IPS-NIHi11 (cell line): ENCODE measurements at places on chromosomes 1 and 21.

DNA sequence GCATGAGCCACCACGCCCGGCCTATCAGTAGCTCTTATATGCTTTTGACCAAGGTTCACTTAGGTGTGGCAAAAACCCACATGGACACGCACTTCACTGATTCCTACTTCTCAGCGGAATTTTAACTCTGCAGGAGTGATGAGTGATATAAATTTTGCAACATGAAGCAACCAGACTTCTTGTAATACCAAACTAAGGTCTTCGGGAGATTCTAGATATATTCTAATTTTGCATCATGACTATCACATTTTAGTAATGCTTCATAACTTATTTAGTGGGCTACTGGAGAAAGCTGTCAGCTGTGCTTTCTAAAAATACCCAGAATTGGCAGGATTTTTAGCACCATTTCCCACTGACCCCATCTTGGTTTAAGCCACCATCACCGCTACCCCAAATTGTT is 27.8 kb downstream of the RHCE start:
- DNase-seq, result no peak

DNA sequence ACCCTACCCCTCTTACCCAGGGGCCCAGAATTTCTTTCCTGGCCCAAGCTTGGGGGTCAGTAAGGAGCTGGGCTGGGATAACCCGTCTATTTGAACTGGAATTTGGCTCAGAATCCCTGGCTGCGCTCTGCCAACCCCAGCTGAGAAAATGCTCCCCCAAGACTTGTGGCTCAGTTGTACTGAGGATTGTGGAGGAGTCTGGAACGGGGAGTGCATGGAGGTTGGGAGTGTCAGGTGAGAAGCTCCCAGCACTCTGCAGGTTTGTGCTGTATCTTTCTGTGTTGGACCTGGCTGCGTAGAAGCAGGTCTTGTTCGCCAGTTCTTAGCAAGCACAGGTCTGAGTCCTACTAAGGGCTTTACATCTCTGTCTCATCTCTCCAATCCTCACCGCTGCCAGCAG is 1.6 kb downstream of the TCEA3 start:
- no peak for DNase-seq

DNA sequence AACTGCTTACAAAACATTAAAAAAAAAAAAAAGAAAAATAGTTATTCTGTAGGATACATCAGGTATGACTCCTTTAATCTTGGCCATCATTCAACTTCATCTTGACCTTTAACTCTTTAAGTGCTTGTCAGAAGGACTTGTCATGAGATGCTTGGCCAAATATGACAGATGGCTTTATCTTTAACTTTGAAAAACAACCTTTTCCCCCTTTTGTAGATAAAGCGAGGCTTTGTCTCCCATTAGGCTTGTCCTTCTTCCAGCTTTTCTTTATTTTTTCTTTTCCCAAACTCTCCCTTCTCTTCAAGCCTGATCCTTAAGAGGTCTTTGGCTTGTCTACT is 2.3 kb downstream of the SRSF10 start:
- no peak for DNase-seq

DNA sequence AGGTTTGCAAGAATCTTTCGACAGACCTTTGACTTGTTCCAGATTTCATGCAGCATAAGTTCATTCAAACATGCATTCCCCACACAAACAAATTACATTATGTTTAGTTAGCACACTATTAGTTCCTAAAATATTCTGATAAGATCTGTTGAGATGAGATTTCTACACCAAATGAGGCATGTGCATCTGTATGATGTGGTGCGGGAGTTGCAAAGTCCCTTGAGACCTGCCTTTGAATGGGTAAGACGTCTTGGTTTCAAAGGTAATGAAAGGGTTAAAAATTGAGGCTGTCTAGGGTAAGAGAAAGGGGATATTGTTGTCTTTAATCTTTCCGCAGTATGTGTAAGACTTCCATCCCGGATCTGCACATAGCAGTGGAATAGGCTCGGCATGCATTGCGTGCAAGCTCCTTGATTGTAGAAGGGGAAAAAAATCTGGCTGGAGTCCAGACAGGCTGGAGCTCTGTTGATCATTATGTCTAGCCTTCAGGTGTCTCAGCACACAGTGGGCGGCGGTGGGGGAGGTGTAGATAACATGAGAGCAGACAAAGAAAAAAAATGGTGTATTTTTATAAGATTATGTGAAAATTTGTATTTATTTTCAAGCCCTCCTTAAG is 296.6 kb downstream of the PTPRC start:
- DNase-seq, result peak; percentile 49

DNA sequence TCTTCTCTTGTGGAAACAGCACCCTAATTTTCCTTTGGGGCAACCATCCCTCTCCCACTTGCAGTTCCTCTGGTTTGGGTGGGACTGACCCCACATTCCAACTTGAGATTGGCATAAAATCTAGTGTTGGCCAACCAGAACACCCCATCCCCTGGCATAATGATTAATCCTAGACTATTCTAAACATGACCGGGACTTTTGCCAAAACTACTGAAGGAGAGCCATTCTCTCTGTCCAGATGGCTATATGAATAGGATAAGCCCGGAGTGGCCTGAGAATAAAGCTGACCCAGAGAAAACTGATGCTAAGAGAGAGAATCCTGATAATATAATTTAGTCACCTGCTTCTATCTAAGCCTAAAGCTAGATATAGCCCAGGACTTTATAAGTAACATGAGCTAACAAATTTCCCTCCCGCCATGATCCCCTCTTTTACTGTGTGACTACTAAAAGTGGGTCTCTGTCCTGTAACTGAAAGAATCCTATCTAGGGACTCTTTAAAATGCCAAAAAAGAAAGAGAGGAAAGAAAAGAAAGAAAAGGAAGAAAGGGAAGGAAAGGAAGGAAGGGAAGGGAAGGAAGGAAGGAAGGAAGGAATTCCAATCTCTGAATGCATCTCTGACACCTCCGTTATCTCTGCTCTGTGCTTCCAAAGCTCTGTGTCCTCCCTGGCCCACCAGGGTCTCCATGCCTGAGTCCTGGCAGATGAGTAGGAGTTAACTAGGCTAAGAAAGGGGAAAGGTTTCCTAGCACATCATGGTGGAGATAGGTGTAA is 28.0 kb upstream of the NRDC start:
- DNase-seq, result no peak

GRCh38 chr21:26120828-26121227 is 49.7 kb downstream of the APP start:
- no peak for DNase-seq

DNA sequence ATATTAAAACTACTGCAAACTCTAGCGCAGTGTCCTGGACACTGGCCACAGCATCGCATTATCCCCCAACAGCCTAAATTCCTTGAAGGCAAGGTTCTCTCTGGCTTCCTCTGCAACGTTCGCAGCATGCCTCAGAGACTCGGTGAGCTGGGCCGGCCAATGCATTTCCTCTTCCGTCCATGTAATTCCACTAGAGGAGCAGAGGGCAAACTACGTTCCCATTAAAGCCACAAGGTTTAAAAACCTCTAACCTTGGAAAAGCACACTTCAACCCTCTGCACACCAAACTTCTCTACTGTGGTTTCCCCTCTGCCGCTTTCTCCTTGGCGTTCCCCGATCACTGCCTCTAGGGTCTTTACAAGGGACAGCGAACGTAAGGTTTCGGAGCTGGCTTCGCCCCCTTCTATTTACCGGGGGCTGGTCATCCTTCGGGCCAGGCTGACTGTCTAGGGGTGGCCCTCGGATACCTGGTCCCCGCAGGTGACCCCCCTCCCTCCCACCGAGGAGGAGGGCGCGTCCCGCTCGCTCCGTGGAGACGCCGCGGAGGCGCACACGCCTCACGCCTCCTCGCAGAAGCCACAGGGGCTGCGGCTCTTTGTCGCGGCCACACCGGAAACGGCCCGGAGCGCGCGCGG is 456 bp upstream of the SMYD2 start:
- peak; percentile 44 for DNase-seq

- DNase-seq, result no peak
Observed at GRCh38 chr1:31784356-31785019, 20.3 kb upstream of the ADGRB2 start.

GRCh38 chr1:99852648-99853047 is 2.5 kb downstream of the AGL start:
- DNase-seq, result no peak

GRCh38 chr1:22236166-22236565 is 93.3 kb upstream of the WNT4 start:
- no peak for DNase-seq

DNA sequence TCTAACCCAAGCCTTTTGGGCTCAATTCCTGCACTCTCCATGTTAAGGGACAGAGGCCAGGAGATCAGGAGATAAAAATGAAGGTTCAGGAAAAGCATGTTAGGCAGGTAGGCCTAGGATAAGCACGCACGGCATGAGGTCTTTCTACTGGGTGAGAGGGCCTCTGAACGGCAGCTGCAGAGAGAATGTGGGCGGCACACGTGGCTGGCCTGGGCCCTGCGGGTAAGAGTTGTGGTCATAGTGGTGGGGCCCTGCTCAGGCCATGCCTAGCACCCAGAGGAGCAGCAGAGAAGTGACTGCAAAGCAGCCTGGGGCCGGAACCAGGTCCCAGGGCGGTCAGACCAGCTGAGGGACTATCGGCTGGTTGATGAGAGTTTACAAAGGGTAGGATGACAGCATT is 7.5 kb upstream of the FOXO6 start:
- no peak for DNase-seq

DNA sequence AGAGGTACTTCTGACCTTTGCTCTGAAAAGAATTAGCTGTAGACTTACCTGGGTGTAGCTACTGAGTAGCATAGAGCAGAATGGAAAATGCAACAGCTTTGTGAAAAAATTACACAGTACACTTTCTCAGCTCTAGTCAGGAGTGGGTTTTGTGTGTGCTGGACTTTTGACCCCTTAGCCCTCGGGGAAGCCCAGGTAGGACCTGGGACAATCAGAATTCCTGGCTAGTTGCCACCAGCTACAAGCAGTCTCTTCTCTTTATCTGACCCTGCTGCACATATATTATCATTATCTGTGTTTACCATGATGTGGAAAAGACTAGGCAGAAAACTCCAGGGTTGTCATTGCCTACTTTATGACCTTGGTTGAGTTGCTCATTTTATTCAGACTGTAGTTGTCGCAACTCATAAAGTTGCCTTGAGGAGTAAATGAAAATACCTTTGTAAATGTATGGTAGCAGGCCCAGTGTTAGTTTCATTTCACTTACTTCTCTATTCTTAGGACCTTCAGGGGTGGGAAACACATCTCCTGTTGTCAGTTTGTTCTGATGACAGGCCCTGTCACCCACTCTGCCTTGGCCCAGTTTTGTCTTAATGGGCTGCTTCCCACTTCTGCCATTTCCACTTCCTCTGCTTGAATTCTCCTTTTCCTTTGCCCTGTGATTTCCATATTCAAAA is 5.4 kb downstream of the NEK7 start:
- DNase-seq, result no peak

GRCh38 chr1:7093297-7093696 is 308.0 kb downstream of the CAMTA1 start:
- no peak for DNase-seq

DNA sequence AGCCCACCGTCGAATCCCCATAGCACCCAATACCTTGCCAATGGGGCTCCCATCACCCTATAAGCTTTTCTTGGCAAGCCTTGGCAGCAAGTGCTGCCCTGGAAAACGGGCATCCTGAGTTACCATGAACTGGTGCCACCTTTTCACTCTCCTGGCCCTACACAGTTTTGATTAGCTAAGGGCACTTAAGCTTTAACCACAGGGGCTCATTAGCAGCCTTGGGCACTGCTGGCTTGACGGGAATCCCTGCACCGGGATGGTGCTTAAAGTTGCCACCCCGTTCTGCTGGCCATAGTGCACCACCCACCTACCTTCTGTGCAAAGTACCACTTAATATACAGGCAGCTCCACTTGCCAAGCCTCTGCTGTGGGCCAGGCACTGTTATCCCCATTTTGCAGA is 13.7 kb downstream of the PARS2 start:
- DNase-seq, result no peak

GRCh38 chr1:10082785-10083479 is 50.2 kb downstream of the UBE4B start:
- DNase-seq, result no peak

- no peak for DNase-seq
Observed at GRCh38 chr21:46552865-46553379, 52.0 kb downstream of the S100B start.

GRCh38 chr1:234607109-234608024 is 2.6 kb downstream of the IRF2BP2 start:
- no peak for DNase-seq

DNA sequence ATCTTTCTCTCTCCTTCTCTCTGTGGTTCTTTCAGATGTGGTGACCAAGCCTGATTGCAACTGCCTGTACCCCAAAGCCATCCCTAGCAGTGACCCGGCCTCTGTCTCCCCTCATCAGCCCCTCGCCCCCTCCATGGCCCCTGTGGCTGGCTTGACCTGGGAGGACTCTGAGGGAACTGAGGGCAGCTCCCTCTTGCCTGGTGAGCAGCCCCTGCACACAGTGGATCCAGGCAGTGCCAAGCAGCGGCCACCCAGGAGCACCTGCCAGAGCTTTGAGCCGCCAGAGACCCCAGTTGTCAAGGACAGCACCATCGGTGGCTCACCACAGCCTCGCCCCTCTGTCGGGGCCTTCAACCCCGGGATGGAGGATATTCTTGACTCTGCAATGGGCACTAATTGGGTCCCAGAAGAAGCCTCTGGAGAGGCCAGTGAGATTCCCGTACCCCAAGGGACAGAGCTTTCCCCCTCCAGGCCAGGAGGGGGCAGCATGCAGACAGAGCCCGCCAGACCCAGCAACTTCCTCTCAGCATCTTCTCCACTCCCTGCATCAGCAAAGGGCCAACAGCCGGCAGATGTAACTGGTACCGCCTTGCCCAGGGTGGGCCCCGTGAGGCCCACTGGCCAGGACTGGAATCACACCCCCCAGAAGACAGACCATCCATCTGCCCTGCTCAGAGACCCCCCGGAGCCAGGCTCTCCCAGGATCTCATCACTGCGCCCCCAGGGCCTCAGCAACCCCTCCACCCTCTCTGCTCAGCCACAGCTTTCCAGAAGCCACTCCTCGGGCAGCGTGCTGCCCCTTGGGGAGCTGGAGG is 12.7 kb downstream of the CSF1 start:
- peak; percentile 80 for DNase-seq

GRCh38 chr1:247156787-247157232 is 15.0 kb downstream of the ZNF124 start:
- DNase-seq, result no peak

- DNase-seq, result no peak
Observed at GRCh38 chr1:19942088-19942487, 18.7 kb upstream of the PLA2G2E start.

GRCh38 chr1:205435578-205436573 is 14.0 kb upstream of the LEMD1 start:
- DNase-seq, result no peak

DNA sequence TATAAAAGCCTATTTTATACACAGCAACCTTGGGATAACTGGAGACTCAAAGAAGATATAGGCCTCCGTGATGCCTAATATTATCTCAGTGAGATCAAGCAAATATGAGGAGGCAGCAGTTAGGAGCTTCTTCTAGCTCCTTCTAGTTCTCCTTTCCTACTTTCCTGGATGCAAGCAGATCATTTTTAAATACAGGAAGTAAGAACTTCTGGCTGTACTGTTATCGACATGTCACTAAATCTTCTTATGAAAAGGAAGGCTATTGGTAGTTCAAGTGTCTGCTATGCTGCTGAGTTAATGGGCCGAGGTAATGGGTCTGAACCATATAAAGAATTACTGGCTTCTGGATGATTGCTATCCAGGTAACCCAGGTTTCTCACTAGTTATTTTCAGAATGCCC is 15.9 kb downstream of the HSPA13 start:
- DNase-seq, result no peak
